Natural killer cell (primary cell): ENCODE measurements at places on chromosomes 7 and 10. TPM values are rescaled to one million over a fixed set of nuclear protein-coding genes. Genes with fewer than 3 reads are reported as not detected.
A peak's percentile ranks its signal among the peaks of the same experiment; 100 is the strongest.

DNA sequence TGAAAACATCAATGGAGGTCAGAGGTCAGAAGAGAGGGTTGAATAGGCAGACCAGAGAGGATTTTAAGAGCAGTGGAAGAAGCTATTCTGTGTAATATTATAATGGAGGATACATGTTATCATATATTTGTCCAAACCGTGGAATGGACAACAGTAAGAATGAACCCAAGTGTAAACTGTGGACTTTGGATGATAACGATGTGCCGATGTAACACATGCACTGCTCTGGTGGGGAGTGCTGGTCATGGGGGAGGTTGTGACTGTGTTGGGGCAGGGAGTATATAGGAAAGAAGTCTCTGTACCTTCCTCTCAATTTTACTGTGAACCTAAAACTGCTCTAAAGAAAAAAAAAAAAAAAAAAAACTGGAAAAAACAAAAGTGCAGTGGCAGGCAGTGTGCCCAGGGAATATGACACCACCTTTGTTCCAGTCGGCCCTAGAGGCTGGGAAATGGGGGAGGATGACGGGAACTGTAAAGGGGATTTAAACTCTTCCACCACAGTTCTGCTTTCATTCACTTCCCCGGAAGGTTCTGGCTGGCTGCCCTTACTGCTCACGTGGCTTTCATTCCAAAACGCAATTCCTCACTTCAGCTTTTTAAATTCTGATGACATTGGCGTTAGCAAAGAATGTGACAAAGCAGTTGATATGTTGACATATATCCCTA lies 113.7 kb upstream of the ANKRD1 start:
- DNase-seq, result no peak

- no peak for DNase-seq
Measured at GRCh38 chr7:64174941-64175340, 32.1 kb upstream of the ZNF735 start.

GRCh38 chr7:88477976-88478375 lies 171.3 kb upstream of the STEAP4 start:
- DNase-seq, result no peak

MRC1 gene
- 0.05 TPM for total RNA-seq

DNA sequence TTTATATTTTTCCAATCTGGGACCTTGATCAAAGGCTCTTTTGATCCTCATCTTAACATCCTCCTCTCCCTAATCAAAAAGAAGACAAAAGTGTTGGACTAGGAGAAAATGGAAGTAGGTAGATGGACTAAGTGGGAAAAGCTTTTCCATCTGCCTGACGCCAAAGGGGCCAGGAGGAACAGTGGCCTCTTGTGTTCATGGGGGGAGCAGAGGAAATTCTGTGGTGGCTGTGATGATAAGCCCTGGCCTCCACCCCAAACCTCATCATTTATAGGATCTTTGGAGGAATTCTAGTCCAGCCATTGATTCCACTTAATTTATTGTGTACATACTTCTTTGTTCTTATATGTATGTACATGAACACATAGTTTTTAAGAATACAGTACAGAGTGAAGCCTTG lies 21.7 kb downstream of the ZNF365 start:
- no peak for DNase-seq

ITIH5 gene
- not detected for total RNA-seq

RGS10 gene
- 13.5 TPM for total RNA-seq

FAM200A gene
- total RNA-seq, result 2.6 TPM

DNA sequence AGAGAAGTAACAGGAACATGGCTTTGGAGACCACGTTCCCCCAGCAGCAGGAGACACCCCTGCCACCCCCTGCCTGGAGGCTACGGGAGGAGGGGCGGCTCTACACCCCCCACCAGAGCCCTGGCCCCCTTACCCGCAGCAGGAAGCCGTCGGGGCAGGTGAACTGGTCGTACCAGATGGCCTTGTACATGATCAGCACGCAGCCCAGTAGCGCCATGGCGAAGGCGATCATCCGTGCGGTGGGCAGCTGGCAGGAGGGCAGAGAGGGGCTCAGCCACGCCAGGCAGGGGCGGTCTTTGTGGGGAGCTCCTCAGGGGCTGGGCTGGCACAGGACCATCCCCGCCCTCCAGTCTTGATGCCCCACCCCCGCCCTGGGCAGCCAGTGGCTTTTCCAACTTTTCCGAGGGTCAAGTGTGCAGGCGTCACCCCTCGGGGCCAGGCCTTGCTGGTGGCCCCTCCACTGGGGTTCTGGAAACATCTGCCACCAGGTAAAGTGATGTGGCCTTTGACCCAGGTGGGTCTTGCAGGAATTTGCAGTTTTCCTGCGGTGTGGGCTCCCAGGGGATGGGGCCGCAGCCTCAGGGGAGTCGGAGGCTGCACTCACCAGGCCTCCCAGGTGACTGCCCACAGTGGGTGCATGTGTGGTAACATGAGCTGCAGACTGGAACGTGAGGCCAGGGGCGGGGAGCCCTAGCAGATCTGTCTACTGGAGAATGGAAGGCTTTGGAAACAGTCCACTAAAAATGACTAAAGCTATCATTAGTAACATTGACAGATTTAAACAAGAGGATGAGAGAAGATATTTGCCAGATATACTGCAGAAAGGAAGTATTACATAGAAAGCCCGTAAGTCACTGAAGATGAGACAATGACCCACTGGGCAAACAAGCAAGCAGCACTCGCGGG lies 9.7 kb downstream of the CALY start:
- DNase-seq, result no peak

MYOZ1 gene
- not detected for total RNA-seq

DNA sequence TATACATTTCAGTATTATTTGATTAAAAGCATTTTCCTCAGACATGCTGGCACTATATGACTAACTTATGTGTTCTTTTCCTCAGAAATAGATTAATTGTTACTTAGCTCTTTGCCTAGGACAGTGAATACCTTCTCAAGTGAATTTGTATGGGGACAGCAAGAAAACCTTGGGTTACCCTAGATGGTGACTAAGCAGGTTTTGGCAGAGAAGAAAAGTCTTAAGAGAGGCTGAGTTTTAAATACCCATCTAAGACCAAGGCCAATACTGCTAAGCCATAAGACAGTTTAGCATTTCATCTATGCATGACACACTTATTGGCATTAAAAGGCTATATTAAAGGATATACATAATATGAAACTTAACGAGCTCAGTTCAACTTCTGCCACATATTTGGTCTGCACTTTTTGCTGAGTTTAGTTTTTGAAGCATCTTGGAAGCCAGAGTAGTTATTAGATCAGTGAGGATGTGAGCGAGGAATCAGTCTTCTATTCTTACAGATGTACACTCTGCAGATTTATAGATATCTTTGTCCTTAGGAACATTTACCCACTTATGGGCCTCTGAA lies 54.6 kb upstream of the FAM3C start:
- DNase-seq, result no peak

DNA sequence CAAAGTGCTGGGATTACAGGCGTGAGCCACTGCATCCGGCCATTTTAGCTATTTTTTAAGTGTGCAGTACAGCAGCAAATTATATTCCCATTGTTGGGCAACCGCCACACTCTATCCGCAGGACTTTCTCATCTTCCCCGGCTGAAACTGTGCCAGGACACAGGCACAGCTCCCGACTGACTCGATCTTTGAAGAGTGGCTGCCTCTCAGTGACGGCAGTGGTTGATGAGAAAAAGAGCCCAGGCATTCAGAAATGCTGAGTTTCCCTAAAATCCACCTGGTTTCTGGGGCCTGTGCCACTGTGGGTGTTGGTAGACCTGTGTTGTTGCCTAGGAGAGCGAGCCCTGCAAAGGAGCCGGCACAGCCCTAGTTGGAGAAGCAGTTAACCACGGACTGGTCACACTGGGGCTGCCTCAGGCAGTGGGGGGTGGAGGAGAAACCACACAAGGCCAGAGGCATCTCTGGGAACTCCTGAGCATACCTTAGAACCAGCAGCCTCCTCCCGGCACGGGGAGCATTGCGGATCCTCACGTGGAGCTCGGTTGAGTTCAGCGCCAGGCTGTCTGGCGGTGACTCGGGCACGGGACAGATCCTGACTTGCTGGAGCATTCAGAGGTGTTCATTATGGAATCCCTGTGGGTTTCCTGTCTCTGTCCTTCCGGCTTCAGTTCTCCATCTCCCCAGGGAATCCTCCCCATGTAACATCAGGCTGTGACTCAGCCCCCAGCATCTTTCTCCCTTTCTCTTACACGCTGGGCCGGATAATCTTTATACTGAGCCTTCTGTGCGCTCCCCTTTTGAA lies 16.2 kb downstream of the PFKFB3 start:
- DNase-seq, result no peak

DNA sequence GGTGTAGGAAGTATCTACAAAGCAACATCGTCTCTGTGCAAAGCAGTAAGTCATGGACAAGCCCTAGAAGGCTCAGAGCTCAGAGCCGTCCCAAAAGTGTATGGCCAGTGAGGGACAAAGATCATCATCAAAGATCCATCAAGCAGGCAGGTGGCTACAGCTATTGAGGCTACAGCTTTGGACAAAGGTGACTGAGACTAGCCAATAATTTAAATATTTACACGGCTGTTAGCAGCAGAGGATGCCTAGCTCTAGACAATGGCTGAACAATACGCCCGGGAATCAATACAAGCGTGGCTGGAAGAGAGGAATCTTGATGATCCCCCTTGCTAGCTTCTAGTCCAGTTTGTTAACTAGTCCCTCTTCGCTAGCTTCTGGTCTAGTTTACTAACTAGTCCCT lies 17.9 kb downstream of the NMT2 start:
- no peak for DNase-seq

ANKRD61 gene
- not detected for total RNA-seq

GRCh38 chr10:28241741-28242399 lies 61.0 kb downstream of the MPP7 start:
- DNase-seq, result peak; percentile 75

DNA sequence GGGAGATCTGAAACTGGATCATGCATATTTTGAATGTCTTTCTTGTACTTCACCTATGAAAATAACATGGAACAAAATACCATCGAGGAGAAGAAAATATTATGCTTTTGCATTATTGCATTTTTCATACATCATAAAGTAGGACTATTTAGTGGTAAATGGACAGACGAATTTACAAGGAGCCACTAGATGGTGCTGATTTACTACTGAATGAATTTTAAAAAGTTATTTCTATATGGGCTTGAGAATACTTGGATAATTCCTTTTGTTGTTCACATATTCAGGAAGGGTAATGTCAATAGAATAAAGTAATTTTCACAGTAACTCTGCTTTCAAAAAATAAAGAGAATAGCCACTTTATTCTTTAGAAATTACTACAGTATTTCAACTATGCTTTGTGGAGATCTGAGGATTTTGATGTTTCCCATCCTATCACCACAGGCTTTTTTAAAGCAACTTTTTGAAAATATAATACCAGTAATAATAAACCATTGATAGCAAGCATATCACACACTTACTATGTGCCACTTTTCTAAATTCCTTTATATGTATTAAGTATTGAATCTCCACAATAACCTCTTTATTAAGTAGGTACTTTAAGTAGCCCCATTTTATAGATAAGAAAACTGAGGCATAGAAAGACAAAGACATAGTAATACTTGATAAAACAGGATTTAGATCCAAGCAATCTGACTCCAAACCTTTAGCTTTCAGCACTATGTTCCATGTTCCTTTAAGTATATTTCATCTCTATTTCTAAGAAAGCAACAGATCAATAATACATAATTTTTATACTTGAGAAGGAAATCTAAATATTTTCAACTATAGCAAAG lies 38.6 kb downstream of the NEBL start:
- DNase-seq, result no peak
